CD4-positive, alpha-beta memory T cell (primary cell): ENCODE measurements at places on chromosomes 13 and 19. TPM values are rescaled to one million over a fixed set of nuclear protein-coding genes. Genes with fewer than 3 reads are reported as not detected.
A peak's percentile ranks its signal among the peaks of the same experiment; 100 is the strongest.

GRCh38 chr19:10514211-10515145, 2.8 kb downstream of the S1PR5 start:
- peak; percentile 41 for DNase-seq

DNA sequence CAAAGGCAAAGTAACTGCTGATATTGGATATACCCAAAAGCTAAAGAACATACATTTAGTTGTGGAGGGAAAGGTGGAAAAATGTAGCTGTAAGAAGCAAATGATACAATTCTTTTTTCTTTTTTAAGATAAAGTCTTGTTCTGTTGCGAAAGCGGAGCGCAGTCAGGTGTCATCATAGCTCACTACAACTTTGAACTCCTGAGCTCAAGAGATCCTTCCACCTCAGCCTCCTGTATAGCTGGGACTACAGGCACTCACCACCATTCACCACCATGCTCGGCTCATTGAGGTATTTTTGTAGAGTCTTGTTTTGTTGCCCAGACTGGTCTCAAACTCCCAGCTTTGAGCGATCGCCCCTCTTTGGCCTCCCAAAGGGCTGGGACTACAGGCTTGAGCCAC, 38.0 kb downstream of the TBC1D4 start:
- no peak for DNase-seq

DNA sequence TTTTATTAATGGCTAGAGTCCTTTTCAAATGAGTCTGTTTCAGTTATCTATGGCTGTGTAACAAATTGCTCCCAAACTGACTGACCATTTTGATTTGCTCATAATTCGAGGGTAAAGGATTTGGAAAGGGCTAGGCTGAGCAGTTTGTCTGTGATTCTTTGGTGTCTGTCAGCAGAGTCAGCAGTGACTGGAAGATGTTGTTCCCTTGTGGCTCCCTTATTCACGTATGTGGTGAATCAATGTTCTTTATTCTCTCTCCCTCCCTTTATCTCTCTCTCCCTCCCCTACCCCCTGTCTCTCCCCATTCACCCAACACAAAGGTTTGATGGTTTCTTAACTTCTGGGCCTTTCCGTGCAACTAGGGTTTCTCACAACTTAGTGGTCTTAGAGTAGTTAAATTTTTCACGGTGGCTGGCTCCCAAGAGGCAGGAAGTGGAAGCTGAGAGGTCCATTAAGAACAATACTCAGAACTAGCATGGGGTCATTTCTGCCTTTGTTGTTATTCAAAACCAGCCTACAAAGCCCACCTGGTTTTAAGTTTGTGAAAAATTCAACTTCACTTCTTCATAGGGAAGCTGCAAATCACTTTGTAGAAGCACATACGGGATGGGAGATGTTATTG, 772.5 kb upstream of the SLITRK1 start:
- DNase-seq: no peak

- DNase-seq: no peak
Measured at GRCh38 chr19:38209671-38210457, 14.2 kb downstream of the DPF1 start.

GRCh38 chr13:27043013-27043412, 128.6 kb downstream of the USP12 start:
- no peak for DNase-seq

DNA sequence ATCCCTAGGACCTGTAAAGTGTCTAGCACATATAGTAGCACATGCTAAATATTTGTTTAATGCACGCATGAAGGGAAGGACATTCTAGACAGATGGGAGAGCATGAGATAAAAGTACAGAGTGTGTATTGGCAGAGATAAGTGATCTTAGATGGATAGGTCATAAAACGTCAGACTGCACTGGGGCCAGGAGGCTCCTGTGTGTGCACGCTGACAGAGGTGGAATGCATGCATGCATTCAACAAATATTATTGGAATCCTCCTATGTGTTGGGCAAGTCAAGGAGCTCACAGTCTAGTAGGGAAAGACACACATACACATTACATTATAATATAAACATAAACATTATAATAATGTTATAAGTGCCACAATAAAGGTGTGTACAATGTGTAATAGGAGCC, 73.3 kb downstream of the FGF9 start:
- no peak for DNase-seq

DNA sequence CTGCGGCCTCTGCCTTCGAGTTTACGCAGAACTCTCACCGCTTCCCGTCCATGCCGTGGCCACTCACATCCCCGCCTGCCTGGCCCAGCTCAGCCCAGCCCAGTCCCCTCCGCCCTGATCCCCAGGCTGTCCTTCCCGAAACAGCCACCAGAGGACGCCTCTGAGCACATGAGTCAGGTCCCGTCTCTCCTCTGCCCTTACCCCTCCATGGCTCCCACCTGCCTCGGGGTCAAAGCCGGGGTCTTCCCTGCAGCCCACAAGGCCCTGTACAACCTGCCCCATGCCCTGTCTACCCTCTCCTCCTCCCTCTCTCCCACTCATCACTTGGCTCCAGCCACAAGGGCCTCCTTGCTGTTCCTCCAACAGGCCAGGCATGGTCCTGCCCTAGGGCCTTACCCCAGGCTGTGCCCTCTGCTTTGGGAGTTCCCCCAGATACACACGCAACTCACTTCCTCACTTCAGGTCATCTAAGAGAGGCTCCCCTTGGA, 8.1 kb upstream of the SEMA6B start:
- DNase-seq: peak; percentile 48

GRCh38 chr13:93004919-93005318, 221.7 kb upstream of the GPC6 start:
- DNase-seq: no peak

- no peak for DNase-seq
Measured at GRCh38 chr19:9427941-9428340, 7.4 kb downstream of the ZNF266 start.

GRCh38 chr19:6023085-6023682, 45.2 kb upstream of the RANBP3 start:
- no peak for DNase-seq

GRCh38 chr13:80798576-80799133, 457.7 kb upstream of the SPRY2 start:
- no peak for DNase-seq

DNA sequence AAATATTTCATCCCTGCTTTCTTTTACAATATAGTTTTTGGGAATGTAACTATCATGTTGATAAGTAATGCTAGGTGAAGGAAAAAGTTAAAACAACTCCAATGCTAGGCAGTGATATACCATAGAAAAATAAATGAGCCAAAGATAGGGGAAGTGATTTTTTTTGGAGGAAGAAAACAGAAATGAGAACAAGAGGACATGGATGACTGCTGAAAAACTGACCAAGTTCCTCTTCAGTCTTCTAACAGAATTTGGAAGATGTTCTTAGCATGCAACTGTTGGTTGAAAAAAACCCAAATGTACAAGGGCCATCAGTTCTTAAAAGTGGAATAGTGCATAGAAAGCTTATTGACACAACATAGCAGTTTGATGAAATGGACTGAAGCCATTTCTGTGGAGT, 262.5 kb upstream of the STARD13 start:
- DNase-seq: no peak

- DNase-seq: no peak
Measured at GRCh38 chr13:32897296-32897695, 118.9 kb upstream of the KL start.

- DNase-seq: no peak
Measured at GRCh38 chr19:51142119-51142518, at the start of gene SIGLEC7. Gene SIGLEC7 (plus strand): TSS chr19:51142301. CDS start chr19:51142370, 69 bp downstream.

DNA sequence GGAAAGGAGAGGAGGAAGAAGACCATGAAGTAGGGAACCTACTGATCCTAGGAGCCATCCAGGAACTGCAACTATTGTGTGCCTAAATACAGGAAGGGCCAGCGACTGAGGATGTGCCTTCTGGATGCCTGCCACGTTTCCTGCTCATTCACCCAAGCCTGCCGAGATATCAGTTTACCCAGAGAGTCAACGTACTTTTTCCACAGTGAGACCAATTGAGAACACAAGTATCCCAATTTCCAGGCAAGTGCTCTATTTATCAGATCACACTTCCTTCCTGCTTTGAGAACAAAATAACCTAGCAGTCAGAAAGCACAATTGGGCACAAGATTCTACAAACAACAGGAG, 122.4 kb downstream of the AKAP11 start:
- DNase-seq: no peak

- no peak for DNase-seq
Measured at GRCh38 chr13:60575142-60575541, 178.1 kb downstream of the TDRD3 start.

DNA sequence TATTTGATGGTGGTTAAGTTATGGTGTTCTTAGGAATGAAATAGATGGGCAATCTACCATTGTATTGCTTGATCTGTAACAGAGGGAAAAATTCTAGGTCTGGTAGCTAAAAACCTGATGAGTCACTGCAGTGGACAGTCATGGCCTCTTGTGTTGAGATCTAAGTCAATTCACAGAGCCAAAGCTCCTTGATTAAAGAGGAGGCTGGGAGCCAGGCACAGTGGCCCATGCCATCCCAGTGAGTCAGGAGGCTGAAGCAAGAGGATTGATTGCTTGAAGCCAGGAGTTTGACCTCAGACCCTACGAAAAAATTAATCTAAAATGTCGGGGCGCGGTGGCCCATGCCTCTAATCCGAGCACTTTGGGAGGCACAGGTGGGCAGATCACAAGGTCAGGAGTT, 67.1 kb upstream of the KPNA3 start:
- no peak for DNase-seq

The ZNF296 gene
- total RNA-seq: 1.7 TPM

The SIGLEC5 gene
- total RNA-seq: not detected

The OR7C1 gene
- total RNA-seq: not detected

The FAM187B gene
- total RNA-seq: not detected

The MEIOSIN gene
- not detected for total RNA-seq

The SIGLEC12 gene
- not detected for total RNA-seq

The EFNB2 gene
- total RNA-seq: 0.25 TPM
